ENCODE measurements at places on chromosomes 2 and 18. TPM values are rescaled to one million over a fixed set of nuclear protein-coding genes. Genes with fewer than 3 reads are reported as not detected.

PMAIP1 gene
- polyA plus RNA-seq = 50.3 TPM

FBXO36 gene
- polyA plus RNA-seq = 2.1 TPM

RFTN2 gene
- polyA plus RNA-seq = 13.2 TPM

CCDC141 gene
- 81.5 TPM for polyA plus RNA-seq

- peak; percentile 14 for DNase-seq
Observed at GRCh38 chr2:86764661-86765309, 25.9 kb downstream of the CD8A start.

DNA sequence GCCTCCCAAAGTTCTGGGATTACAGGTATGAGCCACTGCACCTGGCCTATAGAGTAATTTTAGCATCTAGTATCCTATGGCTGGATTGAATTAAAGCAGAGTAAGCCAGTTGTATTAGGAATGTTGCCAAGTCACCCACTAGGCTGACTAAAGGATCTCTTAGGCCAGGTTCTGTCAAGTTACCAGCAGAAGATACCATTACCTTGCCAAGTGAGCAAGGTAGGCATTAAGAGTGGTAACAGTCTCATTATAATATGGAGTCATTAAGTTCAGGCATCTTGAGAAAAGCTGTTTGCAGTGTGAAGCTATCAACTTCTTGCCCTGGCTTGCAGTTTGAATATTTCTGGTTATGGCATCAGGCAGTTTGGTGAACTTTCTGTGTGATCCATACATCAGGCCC, 37.0 kb upstream of the MTCL1 start:
- DNase-seq = no peak

- DNase-seq = peak; percentile 37
Observed at GRCh38 chr2:100818003-100818605, 1.8 kb upstream of the NPAS2 start.

DNA sequence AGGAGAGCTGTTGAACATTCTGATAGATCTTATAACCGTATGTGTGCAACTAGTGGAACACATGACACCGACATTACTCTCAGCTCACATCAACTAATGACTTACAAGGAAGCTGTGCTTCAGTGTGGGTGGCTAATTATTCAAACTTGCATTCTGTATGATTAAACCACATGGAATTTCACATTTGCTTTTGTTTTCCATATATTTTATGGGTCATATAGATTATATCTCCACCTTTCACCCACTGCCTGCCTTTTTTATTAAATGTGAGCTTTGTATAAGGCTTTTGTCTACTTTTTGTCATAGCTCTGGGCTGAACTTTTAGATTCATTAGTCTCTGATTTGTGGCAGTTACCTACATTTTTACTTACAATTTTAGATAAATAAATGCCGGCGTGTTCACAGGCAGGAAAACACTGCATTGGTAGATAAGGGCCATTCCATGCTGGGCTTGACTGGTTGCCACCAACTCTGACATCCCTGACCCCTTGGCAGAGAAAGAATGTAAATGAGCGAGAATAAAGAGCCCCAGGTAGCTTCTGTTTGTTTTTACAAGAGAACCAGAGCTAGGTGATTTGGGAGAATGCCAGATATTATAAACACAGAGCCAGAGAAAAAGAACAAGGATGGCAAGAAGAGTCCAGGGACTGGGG, 35.7 kb downstream of the LYPD6 start:
- no peak for DNase-seq

DNA sequence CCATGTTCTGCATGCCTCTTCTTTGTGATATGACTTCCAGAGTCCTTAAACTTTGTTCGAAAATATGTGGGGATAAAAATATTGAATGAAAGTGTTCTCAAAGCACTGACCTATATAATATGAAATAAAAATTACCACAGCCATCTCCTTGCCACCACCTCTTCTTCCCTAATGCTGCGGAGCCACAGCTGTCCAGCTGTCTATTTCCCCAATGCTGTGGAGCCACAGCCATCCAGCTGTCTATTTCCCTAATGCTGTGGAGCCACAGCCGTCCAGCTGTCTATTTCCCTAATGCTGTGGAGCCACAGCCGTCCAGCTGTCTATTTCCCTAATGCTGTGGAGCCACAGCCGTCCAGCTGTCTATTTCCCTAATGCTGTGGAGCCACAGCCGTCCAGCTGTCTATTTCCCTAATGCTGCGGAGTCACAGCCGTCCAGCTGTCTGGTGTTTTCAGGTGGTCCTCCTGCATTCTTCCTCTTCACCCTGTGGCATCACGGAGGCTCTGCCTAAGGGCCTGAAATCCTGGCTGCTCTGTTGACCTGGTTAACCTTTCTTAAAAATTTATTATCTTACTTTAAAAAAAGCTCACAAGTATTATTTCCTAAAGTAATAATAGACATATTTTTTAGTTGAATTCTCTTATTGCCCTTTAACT, 266.1 kb upstream of the MEX3C start:
- DNase-seq = no peak

DNA sequence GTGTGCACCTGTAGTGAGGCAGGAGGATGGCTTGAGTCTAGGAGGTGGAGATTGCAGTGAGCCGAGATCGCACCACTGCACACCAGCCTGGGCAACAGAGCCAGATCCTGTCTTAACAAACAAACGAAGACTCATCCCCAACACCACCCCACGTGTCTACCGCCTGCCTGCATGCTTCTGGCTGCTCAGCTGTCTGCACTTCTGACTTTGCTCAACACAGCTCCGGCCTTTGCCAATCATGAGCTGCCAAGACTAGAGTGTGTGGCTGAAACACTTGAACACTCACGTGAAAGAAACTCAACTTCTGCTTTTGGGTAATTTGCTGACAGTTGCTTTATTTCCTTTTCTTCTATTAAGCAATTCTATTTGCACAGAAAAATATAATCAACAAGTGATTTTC, 32.1 kb upstream of the SP3 start:
- peak; percentile 61 for DNase-seq

DNA sequence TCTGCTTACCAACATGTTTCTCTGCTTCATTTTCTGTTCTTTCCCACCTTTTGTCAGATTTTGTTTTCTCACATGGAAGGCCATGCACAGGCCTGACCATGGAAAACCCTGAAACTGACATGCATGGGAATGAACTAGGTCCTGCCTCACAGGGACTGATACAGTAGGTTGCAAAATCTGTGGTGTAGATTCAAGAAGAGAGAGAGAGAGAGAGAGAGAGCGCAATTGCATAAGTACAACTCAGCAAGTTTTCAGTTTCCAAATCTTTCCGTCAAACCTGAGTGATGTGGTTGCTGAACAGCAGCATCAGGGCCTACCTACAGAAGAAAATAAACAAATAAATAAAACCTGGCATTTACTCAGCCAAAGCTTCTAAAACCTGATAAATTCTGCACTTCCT, 87.5 kb upstream of the RNF152 start:
- DNase-seq = no peak

DNA sequence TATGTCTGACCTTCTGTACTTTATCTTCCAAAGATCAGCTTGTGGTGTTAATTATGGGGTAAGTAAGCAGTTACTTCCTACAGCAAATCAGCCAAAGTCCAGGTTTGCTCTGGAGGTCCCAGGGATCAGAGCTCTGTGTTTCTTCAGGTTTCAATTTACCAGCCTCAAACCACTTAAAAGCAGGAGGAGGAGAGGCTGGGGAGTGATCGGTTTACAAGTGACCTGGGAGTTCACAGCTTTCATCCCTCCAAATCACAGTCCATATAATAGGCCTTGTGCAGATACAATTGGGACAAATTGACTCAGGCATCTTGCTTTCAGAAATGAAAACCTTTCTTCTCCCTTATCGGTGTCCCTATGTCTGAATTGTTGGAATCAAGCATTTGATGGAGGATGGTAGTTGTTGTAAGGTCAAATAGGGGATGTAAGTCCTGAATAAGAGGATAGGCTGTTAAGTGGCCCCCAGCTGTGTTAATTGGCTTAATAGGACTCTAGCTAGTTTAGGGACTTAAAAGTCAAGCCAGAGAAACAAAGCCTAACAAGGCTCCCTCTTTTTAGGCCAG, 188.0 kb upstream of the NT5C1B start:
- DNase-seq = no peak

DNA sequence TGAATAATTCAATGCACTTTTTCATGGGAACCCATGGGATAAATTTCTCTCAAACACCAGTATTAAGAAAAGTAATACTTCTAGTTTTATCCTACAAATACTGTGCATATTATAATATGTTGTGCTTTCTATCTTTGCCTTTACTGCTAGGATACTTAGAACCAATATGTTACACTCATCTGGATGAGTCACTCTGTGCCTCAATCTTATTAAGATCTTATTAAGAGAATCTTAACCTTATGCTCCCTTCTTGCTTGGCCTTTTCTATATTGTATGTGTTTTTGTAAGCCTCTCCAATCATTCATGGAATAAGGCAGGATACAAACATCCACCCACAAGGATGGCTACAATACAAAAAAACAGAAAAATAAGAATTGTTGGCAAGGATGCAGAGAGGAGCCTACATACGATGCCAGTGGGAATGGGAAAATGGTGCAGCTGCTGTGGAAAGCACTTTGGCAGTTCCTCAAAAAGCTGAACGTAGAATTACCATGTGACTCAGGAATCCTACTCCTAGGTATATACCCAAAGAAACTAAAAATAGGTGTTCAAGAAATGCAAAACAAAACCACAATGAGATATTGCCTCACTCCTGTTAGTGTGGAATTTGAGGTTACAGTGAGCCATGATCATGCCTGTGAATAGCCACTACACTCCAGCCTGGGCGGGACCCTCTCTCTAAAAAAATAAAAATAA, 10.7 kb upstream of the TWSG1 start:
- DNase-seq = no peak

- no peak for DNase-seq
Observed at GRCh38 chr18:65606551-65607130, 144.2 kb upstream of the CDH7 start.

DNA sequence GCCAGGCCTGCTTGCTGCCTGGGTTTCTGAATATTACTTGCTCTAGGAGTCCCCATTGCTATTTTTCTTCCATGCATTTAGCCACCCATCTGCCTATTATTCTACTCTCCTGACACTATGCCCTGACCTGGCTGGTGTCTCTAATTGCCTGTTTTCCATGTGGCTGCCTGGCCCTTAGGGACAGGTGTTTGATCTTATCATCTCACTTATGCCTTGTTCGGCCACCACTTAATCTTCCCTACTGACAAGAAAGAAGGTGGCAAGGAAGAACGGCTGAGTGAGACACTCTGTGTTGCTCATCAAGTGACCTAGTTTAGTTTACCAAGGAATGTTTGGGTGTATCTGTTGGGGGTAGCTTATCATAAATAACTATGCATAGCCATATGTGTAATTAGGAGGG, 50.4 kb upstream of the RAPH1 start:
- no peak for DNase-seq

DNA sequence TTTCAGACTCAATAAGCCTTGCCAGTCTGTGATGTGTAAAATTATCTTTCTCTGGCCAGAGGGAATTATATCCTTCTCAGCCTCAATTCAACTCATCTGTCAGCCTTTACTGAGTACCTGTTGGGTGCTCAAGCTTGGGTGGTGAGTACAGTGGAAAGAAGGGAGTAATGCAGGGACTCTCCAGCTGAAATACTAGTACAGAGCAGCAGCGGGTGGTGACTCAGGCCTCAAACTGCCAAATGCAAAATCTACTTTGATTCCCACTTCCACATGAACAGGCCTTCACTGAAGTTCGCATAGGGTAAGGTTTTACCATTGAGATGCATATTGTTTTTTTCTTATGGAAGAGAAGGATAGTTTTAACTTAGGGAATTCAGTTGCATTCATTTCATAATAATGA, 326.8 kb downstream of the LRRTM1 start:
- no peak for DNase-seq

All from hindlimb muscle (tissue), 1 donor.